ENCODE measurements at places on chromosomes 1 and 21.

- DNase-seq = no peak
These were observed 38.7 kb downstream of the SLC9A1 start for GRCh38 chr1:27116232-27116631.

- no peak for DNase-seq
These were observed 10.2 kb downstream of the RHOU start for GRCh38 chr1:228745497-228745896.

GRCh38 chr1:180188091-180188506, 33.4 kb downstream of the QSOX1 start:
- DNase-seq = peak; percentile 69

DNA sequence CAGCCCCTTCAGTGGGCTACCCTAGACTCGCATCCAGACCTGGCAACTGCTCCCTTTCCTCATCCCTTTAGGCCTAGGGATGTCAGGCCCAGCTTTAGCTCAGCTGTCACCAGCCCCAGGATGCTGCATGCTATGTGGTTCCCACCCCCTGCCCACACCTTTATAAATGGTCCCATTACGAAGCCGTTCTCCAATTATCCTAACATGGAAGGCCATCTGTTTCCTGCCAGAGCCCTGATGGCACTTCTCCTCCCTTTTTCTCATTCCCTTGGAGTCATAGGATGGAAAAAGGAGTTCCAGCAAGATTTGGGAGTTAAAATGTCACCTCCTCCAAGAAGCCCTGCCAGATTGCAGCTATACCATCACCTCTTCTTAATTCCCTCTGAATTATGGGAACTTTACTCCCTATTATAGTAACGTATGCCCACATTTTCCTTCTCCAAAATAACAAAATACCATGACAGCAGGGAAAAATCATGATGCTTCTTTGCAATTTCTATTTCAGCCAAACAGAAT, 205.0 kb upstream of the GRIK3 start:
- DNase-seq = no peak

- no peak for DNase-seq
These were observed 5.2 kb downstream of the HES3 start for GRCh38 chr1:6248932-6249738.

DNA sequence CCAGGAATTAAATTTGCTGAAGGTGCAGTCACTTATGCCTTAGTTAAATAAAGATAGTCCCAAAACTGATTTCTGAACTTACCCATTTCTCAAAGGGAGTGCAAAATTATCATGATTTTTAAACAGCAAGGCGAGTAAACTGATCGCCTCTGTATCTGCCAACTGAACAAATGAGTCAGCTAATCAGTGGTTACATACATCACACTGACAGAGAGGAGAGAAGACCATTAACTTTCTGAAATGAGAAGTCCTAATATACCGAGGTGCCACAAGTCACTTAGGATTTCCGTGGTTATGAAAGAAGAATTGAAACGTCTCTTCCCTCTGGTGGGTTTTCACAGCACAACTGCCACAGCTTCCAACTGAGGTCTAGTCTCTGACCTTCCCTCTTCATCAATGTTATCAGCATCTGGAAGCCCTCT, 400.7 kb downstream of the SMYD3 start:
- DNase-seq = no peak

DNA sequence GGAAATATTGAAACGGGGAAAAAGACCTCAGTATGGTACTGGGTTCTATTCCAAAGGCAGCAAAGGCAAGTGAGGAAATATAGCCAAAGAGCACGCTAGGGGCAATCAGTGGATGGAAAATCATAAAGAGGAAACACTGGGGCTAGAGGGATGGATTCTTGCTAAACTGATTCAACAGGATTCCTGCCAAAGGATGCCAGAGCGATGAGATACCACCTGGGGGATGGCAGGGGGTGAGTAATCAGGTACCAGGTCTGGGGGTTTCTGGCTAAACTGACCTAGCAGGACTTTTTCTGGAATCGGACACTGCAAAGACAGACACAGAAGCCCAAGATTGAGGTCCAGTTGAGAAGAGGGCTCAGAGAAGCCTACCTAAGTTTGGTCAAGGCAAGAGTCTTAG, 6.7 kb downstream of the CHI3L2 start:
- DNase-seq = no peak

- no peak for DNase-seq
These were observed 554 bp downstream of the EVA1C start for GRCh38 chr21:32413015-32413504.

- no peak for DNase-seq
These were observed 183.9 kb upstream of the SGIP1 start for GRCh38 chr1:66350001-66350547.

DNA sequence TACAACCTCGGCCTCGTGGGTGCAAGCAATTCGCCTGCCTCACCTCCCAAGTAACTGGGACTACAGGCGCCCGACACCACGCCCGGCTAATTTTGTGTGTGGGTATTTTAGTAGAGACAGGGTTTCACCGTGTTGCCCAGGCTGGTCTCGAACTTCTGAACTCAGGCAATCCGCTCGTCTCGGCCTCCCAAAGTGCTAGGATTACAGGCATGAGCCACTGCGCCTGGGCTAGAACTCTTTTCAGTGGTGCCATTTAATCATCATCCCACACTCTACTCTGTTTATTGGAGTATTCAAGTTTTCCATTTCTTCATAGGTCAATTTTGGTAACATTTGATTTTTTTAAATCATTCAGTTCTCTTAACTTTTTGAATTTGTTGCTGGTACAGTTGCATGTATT, 101.3 kb downstream of the DHRS3 start:
- DNase-seq = no peak

GRCh38 chr21:14923468-14923867, 141.3 kb downstream of the NRIP1 start:
- no peak for DNase-seq

DNA sequence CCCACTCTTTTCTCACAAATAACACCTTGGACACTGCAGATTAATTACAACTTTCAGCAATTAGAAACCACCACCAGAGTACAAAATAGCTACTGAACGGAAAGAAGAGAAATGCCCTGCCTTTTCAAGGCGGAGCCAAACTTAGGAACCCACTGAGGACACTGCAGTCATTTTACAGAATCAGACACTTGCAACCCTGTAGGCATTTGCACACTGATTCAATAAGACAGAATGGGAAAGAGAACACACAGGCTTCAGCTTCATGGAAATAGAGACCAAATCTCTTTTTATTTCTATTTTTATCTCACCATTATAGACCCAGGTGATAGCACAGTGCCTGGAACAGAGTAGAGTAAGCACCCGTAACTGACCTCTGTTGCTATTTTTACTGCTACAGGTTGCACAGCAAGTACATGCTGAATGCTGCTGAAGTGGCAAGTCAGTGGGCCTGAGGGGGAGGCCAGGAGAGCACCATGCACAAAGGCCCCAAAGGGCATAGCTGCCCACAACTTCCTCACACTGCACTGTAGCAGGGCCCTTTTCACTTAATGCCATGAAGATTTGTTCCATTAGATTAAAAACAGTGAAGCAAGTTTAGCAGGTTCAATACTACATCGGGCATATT, 50.7 kb upstream of the EDARADD start:
- DNase-seq = no peak

DNA sequence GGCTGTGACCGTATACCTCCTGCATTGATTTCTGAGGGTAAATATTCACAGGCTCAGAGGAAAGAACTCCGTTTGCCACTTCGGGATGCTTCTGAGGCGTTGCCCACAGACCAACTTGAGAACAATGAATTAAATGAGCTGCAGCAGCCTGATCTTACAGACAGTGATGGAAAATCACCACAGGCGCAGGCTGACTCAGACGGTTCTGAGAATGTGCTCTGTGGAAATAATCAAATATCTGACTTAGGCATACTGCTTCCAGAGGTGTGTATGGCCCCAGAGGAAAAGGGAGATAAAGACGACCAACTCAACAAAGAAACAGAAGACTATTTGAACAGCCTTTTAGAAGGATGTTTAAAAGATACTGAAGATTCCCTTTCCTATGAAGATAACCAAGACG, 76.7 kb upstream of the SCCPDH start:
- no peak for DNase-seq

DNA sequence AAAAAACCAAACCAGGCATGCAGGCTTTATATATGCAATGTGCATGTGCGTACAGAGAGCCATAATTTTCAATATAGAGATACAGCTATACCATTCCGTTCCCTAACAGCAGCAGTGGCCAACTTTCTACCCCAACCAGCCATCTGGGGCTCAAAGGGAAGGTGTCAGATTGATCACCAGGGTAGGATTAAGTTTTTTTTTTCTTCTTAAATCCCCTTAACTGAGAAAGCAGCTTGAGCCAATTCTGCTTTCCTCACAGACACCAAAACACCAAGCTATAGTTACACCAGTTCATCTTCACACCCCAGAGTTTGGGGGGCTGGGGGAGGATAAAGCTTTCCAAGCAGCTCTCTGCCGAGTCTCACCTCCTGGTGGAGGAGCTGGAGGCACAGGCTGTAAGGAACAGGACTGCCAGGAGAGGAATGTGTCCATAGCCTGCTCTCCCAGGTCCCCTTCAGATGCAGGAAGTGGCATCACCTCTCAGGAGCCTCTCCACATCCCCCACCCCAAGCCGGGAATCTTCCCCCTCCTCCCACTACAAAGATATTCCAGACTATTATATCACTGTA, 87.9 kb downstream of the SSBP3 start:
- DNase-seq = no peak

- no peak for DNase-seq
These were observed 261.3 kb downstream of the TNR start for GRCh38 chr1:175482071-175482451.

GRCh38 chr1:9960011-9960410, 16.7 kb downstream of the NMNAT1 start:
- DNase-seq = no peak

GRCh38 chr1:233394860-233395717, 67.6 kb downstream of the MAP3K21 start:
- DNase-seq = no peak

GRCh38 chr1:50880373-50880772, 79.7 kb downstream of the FAF1 start:
- no peak for DNase-seq

DNA sequence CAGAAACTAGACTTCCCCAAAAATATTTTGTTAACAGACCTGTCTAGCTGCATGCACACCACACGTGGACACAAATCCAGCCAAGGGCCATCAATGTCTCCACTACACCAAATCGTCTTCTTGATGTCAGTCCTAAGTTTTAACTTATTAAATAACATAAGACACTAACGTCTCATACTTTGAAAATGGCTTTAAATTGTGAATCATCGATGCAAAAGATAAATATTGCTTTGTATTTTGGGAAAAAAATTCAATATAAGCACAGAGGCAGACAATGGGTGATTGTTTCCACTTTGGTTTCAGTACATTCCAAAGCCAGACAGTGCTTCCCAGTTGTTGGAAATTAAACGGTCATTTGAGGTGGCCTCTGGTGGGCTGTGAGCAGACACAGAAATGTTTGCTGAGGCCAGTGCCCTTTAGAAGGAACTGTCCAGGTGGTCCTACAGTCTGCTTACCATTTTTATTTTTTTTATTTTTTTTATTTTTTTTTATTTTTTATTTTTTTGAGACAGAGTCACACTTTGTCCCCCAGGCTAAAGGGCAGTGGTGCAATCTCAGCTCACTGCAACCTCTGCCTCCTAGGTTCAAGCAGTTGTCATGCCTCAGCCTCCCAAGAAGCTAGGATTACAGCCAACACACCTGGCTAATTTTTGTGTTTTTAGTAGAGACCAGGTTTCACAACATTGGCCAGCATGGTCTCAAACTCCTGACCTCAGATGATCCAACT, 1.8 kb upstream of the KIAA2013 start:
- DNase-seq = no peak

- DNase-seq = no peak
These were observed 100.2 kb downstream of the DPYD start for GRCh38 chr1:97820470-97821188.

DNA sequence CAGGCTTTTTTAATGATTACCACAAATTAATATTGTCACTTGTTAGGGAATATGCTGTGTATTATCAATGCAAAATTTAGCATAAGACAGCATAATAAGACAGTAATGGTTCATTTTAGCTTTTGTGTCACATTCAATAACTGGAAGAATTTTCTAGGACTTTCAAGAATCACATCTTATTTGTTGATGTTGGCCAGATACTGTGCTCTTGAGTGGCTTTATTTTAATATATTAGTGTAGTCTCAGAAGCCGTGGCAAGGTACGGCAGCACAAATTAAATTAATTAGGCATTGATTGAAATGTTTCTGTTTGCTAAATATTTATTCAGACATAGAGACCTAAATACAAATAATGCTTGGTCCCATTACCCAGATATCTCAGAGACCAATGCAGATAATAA, 10.4 kb downstream of the IFI44L start:
- DNase-seq = no peak

DNA sequence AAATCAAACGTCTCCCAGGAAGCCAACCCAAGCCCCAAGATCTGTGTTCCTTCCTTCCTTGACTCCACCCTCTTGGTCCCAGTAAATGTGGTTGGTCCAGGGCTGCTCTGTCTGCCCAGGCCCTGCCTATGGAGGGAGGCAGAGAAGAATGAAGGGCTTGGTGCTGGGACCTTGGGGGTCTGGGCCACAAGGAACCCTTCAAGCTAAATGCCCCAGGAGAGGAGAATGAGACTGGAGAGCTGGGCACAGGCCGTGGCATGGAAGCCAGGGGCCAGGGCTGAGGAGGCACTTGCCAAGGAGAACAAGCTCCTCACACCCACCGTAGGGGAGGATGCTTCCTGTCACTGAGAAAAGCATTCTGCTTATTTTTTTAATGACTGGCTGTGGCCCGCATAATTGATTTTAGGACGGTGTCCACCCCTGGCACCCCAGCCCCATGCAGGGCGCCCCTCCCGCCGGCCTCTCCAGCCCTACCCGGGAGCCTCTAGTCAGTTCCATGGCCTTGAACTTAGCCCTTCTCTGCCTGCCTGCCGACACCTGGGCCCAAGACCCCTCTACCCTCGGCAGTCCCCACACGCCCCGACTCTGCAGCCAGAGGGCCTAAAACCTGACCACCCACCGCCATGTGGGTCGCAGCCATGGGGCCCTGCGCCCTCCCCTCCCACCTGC, 889 bp downstream of the CLEC20A start:
- no peak for DNase-seq

GRCh38 chr1:18953731-18954231, 2.7 kb downstream of the IFFO2 start:
- DNase-seq = no peak

GRCh38 chr1:85756864-85757263, 48.6 kb upstream of the ZNHIT6 start:
- DNase-seq = no peak

DNA sequence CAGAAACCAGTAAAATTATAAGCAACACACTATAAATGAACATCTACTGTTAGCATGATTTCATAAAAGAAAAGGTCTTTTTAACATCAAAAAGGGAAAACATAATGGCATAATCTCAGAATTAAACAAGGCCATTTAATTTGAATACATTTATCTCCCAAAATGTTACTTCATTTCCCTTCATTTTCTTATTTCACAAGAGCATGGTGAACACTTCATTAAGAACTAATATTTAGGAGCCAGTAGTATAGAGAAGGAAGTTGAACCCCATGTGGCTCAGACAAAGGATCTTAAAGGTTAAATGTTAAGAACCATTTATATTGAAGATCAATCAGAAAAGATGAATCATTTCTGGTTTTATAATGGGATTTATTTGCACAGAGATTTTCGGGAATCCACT, 981.7 kb downstream of the TTLL7 start:
- DNase-seq = no peak

Measured in frontal cortex (tissue), 4 donors.